Stimulated activated memory B cell treated with anti-CD40 and anti-IgM and Interleukin-4, amounts not matched to agents 10 μg/mL and 1 μg/mL and 100 μg/mL, for 72 hours (primary cell): ENCODE measurements at places on chromosomes 7 and 10.

DNA sequence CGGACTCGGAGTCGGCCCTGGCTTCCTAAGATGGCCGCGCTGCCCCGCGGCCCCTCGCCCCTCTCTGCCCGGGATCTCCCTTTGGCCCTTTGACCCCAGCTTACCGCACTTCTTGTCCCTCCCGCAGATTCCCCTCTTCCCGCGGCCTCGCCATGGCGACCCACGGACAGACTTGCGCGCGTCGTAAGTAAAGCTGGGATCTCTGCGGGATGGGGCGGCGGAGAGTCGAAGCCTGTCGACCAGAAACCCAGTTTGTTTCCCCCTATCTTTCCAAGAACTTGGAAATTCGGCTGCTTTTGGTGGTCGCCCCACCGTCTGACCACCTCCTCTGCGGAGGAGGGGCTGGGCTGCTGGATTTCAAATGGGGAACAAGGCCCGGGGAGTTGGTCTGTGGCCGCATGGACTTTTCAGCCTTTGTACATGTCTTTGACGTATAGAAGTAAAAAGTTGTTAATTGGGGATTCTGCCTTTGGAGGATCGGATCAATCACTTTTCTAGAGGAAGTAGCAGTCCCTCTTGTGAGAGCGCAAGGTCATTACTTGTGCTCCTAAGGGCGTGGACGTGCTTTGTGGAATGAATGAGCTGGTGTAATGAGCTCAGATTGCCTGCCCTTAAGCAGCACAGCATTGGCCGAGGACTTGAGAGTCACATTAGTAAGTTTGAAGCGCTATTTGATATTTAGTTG, 553 bp downstream of the VDAC2 start:
- no peak for ATAC-seq

DNA sequence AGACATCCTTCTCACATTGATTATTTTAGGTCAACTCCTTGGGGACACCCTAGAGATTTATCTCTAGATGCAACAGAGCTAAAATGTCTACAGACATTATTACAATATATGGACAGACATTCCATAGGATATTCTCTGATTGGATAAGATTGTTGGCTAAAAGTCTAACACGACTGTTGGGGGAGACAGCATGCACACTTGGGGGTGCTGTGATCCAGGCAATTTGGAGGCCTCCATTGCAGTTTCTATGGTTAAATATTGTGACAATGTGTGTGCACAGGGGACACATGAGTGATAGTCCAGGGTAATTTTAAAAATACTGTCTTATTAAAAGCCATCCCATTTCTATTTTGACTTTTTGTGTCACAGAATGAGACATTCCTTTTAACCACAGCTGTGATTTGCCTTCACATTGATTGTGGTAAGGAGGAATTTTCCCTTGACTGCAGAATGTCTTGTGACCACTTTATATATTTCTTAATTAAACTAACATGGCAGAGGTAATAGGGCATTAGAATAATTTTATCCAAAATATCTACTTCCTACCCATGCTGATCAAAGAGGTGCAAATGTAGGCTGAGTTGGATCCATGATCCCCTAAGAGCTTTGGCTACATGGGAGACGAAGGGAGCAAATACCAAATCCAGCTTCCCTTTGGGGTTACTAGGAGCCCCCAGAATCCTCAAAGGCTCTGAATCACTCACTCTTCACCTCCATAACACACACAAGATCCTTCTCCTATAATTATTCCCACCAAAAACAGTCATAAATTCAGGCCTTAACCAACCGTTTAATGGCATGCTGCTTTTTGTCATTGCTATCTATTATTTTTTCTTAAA, 7.3 kb downstream of the TFPI2 start:
- no peak for ATAC-seq

GRCh38 chr7:37320848-37321468, 127.7 kb downstream of the ELMO1 start:
- ATAC-seq, result no peak

- no peak for ATAC-seq
Measured at GRCh38 chr10:19930936-19931893, 115.0 kb downstream of the PLXDC2 start.

DNA sequence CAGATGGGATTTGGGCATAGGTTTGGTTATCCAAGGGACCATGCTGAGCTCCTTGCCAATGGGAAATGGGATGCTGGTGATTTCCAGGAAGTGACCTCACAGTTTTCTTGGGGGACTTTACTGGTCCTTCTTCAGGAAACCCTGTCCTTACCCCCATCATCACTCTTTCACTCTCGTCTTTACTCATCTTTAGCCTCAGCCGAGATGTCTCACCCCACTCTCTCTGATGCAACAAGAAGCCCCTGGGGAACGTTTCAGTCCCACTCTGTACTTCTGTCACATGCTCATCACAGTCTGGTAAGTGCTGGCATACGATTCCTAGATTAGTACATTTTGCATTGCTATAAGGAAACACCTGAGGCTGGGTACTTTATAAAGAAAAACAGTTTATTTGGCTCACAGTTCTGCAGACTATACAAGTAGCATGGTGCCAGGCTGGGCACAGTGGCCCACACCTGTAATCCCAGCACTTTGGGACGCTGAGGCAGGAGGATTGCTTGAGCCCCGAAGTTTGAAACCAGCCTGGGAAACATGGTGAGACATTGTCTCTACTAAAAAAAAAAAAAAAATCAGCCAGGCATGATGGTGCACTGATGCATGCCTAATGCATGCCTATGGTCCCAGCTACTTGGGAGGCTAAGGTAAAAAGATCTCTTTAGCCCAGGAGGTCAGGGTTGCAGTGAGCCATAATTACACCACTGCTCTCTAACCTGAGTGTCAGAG, 63.5 kb upstream of the VKORC1L1 start:
- peak; percentile 94 for ATAC-seq

DNA sequence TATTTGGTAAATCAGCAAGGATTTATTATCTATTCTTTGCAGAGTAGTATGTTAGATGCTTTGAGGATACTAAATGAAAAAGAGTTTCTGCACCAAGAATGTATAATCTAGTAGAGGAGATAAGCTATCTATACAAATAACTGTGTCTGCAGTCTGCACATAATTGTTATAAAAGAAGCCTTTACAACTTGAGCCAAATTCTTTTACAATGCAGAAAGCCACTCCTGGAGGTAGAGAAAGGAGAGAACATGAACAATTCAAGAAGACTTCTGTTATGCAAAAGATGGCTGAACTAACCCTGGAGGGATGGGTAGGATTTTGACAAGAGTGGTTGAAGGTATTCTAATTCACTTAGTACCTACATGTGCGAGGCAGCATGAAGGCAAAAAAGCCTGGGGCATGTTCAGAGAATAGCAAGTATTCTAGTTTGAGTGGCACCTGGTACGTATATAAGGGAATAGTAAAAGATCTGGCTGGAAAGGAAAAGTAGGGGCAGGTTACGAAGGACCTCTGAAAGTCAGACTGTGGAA, 251.1 kb upstream of the KAT6B start:
- no peak for ATAC-seq

DNA sequence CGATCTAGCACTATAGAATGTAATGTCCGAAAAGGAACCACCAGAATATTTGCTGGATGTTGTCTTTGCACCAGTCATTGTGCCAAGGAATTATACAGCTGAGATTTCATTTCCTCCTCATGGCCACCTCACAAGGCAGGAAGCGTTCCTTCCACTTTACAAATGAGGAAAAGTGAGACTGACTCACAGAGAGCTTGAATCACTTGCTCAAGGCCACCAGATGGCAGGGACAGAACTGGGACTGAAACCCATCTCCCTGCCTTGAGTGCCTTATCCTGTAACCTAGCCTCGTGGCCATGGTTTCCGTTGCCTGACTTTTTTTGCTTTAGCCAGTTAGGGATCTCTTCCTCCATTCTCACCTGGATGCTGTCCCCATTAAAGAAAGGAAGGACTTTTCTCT, 44.7 kb upstream of the PDZD8 start:
- ATAC-seq, result no peak

- no peak for ATAC-seq
Measured at GRCh38 chr10:95574649-95575365, 13.6 kb upstream of the SORBS1 start.

DNA sequence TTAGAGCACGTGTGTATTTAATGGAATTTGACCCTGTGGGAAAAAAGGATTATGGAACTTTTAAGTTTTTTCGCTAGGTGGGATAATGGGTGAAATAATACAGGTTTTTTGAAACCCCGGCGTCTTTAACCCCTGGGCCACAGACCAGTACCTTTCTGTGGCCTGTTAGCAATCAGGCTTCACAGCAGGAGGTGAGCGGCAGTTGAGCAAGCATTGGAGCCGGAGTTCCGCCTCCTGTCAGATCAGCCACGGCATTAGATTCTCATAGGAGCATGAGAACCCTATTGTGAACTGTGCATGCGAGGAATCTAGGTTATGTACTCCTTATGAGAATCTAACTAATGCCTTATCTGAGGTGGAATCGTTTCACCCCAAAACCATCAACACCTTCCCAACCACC, 28.6 kb downstream of the WAC start:
- ATAC-seq, result no peak

GRCh38 chr10:15262036-15262713, 93.7 kb upstream of the NMT2 start:
- ATAC-seq, result no peak

DNA sequence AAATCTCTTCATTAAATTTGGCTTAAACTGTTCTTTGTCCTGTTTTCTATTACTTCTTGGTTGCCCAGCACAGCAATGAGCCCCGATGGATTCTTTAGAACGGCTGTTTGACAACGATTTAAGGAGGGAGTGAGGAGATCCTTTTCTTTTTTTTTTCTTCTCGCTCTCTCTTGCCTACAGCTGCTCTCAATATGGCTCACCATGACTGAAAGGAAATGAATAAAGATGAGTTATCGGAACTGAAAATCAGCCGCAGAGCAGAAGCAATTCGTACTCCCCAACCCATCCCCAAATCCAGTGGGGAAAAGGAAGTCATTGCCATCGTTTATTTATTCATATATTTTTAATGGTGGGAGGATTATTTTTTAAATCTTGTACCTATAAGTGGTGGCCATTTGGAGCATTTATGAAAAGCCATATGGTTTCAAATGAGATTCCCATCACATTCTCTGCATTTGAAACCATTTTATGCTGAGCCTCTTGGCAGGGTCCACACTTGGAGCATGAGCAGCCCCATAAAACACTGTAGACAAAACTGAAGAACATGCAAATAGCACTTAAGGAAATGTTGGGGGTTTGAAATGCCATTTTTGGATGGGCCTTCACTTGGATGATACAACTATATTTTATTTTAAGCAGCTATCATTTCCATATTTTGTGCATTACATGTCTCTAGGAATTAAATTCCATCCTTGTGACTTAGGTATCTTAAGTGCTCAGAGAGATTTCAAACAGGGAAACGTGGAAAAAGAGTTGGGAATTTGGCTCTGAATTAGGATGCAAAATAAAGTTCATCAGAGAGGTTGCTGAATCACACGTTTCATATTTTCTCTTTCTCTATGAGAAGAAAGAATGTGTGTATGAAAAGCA, 107.7 kb upstream of the FZD1 start:
- ATAC-seq, result no peak

DNA sequence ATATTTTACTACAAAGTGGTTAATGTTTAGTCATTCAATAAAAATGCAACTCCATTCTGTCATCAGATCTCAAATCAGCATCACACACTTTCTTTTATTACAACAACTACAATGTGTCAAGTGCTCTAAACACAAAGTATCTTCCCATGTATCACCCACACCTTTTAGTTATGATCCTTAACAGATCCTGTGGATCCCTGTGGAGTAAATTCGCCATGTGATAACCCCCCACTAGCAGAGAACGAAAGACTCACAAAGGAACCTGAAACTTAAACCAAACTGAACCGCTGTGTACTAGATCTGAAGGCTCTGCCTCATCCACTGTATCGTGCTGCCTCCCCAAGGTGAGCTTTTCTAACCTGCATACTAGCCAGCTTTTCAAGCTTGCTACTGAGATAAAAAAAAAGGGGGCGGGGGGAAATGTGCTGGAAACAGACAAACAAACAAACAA, 1.7 kb downstream of the DPY19L1 start:
- no peak for ATAC-seq

GRCh38 chr7:47255441-47255840, 326.5 kb downstream of the TNS3 start:
- no peak for ATAC-seq

GRCh38 chr10:104750291-104750690, 109.2 kb downstream of the SORCS3 start:
- no peak for ATAC-seq
